Body of pancreas (tissue), 4 donors: ENCODE measurements at places on chromosomes 2 and 18.

GRCh38 chr18:58140387-58141325, 96.6 kb downstream of the NEDD4L start:
- H3K4me1 ChIP-seq, result peaks cover 56% of the 10 kb centered on the region
- H3K27ac ChIP-seq, result peak overlapping the region; percentile 51
- H3K27me3 ChIP-seq, result no peaks in the 10 kb centered on the region
- peak; percentile 30 for DNase-seq
- H3K36me3 ChIP-seq, result no peaks in the 10 kb centered on the region

DNA sequence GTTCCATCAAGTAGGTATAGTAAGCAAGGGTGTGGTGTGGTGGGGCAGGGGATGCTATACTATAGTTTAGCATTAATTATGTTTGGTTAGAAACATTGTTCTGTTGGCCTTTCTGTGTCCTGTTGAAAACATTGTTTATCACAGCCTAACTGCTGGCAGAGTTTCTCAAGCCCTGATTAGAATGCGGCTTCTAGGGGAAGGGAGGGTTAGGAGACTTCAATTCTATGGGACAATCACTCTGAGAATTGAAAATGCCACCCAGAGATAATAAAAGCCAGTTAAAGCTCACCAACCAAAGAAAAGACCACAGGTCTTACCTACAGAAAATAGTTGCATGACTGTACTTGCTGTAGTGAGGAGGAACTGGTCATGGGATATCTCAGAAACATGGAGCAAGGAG, 19.9 kb upstream of the SMCHD1 start:
- no peaks in the 10 kb centered on the region for H3K36me3 ChIP-seq
- H3K4me3 ChIP-seq, result no peak overlapping the region
- no peaks in the 10 kb centered on the region for H3K27me3 ChIP-seq
- no peaks in the 10 kb centered on the region for H3K4me1 ChIP-seq

- no peaks in the 10 kb centered on the region for H3K27me3 ChIP-seq
- H3K36me3 ChIP-seq, result no peaks in the 10 kb centered on the region
- H3K4me1 ChIP-seq, result no peaks in the 10 kb centered on the region
- no peak overlapping the region for H3K27ac ChIP-seq
- peak; percentile 62 for DNase-seq
- no peak overlapping the region for H3K4me3 ChIP-seq
Measured at GRCh38 chr18:37778417-37779165, 213.0 kb upstream of the CELF4 start.

- no peaks in the 10 kb centered on the region for H3K27me3 ChIP-seq
- no peak overlapping the region for H3K4me3 ChIP-seq
Measured at GRCh38 chr2:67561457-67561965, 164.4 kb downstream of the ETAA1 start.

- H3K36me3 ChIP-seq, result no peaks in the 10 kb centered on the region
- H3K4me1 ChIP-seq, result peaks cover 25% of the 10 kb centered on the region
- no peak overlapping the region for H3K4me3 ChIP-seq
- no peaks in the 10 kb centered on the region for H3K27me3 ChIP-seq
- H3K27ac ChIP-seq, result no peak overlapping the region
Measured at GRCh38 chr2:75525434-75526310, 35.1 kb downstream of the EVA1A start.
